DMS 273 treated with DMSO at 0.1 percent for 48 hours (cell line): ENCODE measurements at places on chromosomes 12 and 14.

DNA sequence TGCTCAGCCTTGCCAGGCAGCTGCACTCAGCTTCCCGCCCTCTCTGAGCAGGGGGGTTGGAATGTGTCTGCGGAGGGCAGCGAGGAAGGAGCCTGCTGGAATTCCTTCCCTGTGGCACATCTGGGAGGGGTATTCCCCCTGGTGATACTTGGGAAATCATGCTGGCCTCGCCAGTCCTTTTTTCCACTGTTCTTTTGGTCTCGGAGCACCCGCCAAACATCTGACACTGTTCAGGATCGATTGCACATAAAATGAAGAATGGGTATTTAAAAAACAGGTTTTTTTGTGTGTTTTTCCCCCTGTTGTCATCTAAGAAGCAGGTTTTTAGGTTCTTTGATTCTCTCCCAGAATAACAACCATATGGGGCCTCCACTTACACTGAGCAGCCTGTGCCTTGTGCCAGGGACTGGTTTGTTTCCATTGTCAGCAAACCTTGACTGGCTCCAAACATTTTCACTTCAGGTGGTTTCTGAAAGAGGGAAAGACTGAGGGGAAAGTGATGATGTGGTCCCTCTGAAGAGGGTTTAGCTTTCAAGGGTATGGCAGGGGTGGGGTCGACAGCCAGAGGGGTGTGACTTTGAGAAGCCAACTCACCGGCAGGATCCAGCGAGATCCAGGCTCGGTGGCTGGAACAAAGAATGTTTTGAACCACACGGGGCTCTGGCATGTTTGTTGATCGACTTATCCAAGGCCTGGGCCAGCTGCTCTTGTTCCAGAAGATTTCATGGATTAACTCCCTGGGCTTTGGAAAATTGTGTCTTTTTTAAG lies 215.1 kb downstream of the CACNA1C start:
- DNase-seq = no peak

GRCh38 chr12:130954544-130954831 lies 781 bp downstream of the ADGRD1 start:
- DNase-seq = no peak

- DNase-seq = no peak
Observed at GRCh38 chr14:56378475-56378877, 201.1 kb upstream of the TMEM260 start.

DNA sequence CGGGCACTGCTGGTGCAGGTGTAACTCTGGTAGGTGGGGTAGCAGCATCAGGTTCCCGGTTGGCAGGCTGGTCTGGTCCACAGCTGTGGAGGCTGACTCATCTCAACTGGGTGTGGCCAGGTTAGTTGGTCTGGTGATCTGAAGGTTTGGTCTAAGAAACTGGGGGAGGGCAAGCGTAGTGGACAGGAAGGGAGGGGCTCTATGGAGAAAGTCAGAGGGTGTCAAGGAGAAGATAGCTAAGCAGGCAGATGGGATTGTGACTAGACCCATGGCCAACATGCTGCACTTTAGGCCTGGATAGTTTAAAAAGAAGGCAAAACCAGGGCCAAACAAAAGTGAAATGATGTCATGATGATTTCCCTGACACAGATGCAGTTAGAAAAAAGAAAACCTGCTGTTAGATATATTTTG lies 7.9 kb downstream of the TRIM9 start:
- no peak for DNase-seq

DNA sequence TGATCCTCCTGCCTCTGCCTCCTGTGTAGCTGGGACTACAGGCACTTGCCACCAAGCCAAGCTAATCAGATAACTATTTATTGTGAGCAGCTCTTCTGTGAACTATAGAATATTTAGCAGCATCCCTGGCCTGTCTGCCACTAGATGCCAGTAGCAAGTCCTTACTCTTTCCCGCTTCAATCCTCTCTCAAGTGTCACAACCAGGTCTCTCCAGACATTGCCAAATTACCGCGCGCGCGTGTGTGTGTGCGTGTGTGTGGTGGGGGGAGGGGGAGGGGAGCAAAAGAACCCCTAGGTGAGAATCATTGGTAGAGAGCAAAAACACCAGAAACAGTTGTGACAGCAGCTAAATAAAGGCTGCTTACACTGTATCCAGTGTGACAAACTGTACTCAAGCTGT lies 49.9 kb downstream of the PPP2R5E start:
- no peak for DNase-seq

DNA sequence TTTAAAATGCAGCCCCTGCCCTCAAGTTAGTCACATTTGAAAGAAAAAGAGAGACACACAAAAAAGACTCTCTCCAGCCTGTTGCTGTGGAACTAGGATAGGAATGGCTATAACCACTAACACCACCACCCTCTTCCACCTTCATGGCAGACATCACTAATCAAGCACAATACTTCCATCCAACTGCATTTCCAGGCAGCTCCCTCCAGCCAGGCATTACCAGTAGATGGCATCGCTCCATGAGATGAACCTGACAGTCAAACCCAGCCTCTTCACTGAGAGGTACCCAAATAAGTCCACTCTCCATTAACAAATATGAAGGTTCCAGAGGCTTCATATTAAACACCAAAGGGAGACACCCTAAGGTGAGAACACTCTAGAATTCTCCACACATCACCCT lies 24.4 kb downstream of the SLC8B1 start:
- DNase-seq = no peak

- DNase-seq = no peak
Observed at GRCh38 chr12:42196723-42197603, 41.1 kb downstream of the YAF2 start.

DNA sequence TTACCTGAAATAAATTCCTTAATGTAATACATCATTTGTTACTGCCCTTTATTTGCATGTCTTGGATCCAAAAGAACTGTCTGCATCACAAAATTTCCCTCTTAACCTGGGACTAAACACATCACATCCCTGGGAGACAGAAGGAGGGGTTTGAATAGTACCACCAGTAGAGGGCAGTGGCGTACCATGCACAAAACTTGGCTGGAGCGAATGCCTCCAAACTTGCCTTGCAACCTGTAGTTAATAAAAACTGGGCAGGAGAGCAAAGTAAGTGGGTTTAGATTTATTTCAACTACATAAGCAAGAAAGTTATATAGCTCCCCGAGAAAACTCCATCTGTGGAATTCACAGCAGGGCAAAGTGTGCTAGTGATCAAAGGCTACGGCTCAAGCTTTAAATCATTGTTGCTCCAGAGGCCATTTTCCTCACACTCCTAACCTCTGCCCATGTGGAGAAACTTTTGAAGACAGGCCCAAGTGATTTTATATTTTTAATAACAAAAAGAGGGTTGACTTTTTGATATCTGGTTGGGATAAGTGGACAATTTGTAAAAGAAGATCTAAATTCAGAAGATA lies 1176.7 kb upstream of the SEL1L start:
- peak; percentile 0 for DNase-seq

DNA sequence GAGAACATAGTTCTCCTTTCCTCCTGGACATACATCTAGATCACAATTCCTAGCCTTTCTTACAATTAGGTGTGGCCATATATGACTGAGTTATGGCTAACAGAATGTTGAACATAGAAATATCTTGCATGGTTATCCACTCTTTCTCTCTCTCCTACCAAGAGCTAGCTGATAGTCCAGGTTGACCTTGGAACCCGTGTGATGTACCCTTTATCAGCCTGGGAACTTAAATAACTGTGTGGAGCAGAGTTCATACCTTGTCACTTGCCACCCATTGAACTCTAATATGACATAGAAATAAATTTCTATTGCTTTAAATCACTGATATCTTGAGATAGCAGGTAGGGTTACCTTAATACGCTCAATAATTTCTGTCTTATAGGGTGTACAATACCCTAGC lies 115.9 kb downstream of the TPH2 start:
- no peak for DNase-seq

DNA sequence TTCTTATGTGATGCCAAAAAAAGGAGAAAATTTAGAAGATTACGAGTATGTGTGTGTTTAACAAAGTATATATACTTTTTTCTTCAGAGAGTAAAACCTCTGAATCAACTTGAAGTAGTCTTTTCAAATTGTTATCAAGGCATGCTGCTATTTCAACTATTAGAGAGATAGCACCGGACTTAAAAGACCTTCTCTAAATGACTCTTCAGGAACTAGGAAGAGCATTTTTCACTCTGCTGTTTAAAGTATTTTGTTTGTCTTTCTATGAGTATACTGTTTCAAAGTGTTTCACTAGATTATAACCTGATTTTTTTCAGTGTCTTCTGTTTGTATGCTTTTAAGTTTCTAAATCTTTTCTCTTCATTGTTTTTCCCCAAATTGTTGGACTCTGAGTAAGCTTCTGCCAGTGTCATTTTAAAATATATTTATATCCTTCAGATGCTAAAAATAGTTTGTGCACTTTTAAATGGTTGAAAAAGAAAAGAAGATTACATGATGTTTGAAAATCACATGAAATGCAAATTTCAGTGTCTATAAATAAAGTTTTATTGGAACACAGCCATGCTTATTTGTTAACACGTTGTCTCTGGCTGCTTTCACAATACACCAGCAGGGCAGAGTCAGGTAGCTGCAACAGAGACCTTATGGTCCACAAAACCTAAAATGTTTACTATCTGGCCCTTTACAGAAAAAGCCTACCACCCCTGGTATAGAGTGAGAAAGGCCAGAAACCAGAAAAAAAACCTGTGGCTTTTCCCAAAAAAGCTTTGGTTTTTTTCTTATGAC lies 21.3 kb downstream of the CRADD start:
- no peak for DNase-seq

GRCh38 chr12:101230547-101230946 lies 20.5 kb upstream of the SLC5A8 start:
- DNase-seq = no peak

GRCh38 chr14:35385042-35385839 lies 19.3 kb downstream of the NFKBIA start:
- peak; percentile 51 for DNase-seq

DNA sequence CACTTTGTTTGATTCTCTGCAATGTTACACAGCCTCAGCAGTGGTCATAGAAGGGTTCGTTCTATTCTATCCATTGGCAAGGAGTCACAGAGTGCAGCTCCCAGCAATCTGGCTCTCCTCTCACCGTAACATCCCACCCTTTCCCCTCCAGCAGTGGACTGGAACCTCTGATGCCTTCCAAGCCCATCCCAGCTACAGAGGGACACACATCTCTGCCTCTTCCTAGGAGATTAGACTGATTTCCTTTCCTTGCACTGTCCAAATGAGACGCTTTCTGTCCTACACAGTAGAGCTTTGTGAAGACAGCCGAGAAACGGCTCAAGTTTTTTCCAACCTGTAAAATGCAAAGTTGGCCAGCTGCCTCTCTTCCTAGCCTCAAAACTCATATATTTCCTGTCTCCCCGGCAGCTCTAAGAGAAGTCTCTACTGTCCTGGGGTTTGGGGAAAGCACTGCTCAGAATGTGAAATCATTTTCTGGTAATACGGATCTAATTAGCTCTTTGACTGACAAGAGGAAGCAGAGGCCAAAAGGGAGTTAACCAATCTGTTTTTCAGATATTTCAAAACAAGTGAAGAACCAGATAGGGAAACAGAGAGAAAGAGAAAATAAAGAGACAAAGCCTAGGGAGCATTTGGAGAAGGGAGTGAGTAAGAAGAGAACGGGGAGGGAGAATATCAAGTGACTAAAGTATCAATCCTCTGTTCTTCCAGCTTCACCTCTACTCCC lies 516 bp downstream of the NINJ2 start:
- DNase-seq = no peak

- no peak for DNase-seq
Observed at GRCh38 chr14:72891666-72892102, 2.2 kb downstream of the DPF3 start.

- no peak for DNase-seq
Observed at GRCh38 chr12:52243259-52243855, 10.3 kb downstream of the KRT7 start.

DNA sequence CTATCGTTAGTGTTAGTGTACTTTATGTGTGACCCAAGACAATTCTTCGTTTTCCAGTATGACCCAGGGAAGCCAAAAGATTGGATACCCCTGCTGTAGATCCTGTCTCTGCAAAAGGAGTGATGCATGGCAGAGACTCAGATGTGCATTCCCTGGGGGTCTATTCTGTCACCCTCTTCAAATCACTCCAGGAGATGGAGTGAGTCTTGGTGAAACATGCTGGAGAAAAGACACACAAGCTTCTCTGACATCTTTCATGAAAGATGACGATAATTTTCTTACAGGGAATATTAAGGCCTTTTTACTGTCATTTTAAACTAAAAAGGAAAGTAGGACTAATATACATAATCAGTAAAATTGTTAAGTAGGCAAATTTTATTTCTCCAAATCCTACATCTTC lies 437.9 kb upstream of the SOX5 start:
- DNase-seq = no peak

GRCh38 chr14:95388699-95389098 lies 69.0 kb upstream of the CLMN start:
- DNase-seq = no peak

- peak; percentile 2 for DNase-seq
Observed at GRCh38 chr12:102702447-102703114, 214.5 kb downstream of the PAH start.

- no peak for DNase-seq
Observed at GRCh38 chr12:129863938-129864337, 39.9 kb downstream of the TMEM132D start.
